RPMI8226 (cell line): ENCODE measurements at places on chromosomes 16 and 17.

- DNase-seq: no peak
Measured at GRCh38 chr16:25158401-25158800, 46.9 kb downstream of the LCMT1 start.

DNA sequence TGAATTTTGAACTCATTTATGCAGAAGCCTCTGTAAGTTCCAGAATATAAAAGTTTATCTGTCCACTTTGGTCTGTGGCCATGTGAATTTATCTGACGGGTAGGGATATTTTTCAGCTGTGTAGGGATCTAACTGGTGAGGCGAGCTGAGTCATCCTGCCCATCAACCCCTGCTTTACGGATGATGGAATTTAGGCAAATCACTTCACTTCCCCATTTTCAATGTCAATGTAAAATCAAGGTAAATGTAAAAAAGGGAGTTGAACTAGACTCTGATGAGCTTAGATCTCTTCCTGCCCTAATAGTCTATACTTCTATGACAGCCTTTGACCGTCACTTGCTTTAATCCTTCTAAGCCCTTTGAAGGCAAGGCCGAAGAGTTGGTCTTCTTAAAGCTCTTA is 2.6 kb downstream of the SLC16A6 start:
- DNase-seq: no peak

- no peak for DNase-seq
Measured at GRCh38 chr16:8103649-8104289, 486.5 kb downstream of the TMEM114 start.

DNA sequence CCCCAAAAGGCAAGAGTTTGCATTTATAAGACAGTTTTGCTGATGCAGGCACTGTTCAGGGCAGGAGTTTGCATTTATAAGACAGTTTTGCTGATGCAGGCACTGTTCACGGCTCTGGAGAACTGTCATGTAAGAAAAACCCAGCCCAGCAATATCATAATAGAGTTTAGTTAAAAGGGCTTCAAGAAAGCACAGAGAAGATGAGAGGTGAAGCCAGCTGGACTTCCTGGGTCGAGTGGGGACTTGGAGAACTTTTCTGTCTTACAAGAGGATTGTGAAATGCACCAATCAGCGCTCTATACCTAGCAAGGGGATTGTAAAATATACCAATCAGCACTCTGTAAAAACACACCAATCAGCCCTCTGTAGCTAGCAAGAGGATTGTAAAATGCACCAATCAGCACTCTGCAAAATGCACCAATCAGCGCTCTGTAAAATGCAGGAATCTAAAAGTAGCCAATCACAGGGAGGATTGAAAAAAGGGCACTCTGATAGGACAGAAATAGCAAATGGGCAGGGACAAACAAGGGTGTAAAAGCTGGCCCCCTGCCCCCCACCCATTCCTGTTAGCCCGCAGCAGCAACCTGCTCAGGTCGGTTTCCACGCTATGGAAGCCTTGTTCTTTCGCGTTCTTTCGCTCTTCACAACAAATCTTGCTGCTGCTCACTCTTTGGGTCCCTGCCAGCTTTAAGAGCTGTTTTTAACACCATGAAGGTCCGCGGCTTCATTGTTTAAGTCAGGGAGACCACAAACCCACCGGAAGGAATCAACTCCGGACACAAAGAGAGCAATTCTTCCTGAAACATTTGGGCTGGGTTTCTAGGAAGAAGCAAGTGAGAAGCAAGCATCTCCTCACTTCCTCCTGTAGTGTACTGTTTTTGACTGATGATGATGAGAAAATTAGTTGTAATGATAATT is 1.8 kb upstream of the CBX1 start:
- peak; percentile 92 for DNase-seq

DNA sequence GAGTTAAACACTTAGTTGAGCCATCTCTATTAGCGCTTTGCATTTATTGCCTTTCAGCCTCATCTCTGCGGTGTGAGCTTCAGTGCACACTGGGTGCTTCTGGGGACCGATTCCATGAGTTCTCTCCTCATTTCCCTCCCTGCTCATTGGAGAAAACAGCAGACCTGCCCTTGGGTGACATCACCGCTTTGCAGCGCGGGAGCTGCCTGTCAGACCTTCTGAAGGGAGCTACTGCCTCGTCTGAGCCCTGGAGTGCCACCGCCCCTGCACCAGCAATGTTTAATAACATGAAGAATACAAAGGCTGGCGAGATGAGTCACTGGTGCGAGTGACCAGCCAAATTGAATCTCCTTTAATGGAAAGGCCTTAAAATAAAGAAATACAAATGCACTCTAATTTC is 30.2 kb upstream of the CPPED1 start:
- DNase-seq: no peak
